ENCODE measurements at places on chromosomes 2 and 18.

DNA sequence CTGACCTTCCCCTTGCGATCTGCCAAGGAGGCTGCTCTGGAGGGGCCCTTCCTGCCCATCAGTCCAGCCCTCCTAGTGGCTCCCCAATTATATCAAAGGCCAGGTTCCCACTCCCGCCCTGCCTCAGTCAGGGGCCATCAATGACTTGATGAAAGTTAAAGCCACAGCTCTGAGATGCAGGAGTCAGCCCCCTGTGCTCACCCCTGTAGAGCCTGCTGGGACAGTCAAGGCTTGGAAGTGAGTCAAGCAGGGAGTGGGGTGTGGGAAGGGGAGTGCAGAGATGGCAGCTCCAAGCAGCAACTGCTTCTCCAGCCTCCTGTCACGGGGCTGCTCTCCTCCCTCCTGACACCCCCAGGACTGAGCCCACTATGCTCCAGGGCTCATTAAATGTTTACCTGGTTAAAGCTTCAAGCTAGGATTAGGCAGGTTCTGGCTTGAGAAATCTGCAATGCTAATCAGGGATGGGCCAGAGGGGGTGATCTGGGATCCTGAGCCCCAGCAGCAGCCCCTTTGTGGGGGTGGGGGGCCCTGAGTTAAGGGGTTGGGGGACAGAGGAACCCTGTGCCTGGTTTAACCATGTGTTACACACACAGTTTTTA is 42.7 kb upstream of the ALK start:
- DNase-seq, result no peak

DNA sequence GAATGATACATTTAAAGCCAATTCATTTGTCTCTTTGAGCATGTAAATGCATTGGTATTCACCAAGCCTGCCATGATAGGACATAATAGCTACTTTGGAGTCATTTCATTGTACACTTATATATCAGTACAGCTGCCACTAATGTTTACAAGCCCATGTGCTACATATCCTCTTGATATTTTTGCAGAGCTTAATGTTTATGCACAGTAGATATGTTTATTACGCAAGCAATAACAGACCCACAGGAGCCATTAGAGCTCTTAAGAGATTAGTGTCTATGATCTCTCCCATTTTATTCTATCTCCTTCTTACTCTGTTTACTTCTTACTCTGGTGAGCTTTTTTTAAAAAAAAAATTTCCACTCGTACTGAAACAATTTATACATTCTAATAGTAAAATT is 1132.1 kb upstream of the ZEB2 start:
- no peak for DNase-seq

DNA sequence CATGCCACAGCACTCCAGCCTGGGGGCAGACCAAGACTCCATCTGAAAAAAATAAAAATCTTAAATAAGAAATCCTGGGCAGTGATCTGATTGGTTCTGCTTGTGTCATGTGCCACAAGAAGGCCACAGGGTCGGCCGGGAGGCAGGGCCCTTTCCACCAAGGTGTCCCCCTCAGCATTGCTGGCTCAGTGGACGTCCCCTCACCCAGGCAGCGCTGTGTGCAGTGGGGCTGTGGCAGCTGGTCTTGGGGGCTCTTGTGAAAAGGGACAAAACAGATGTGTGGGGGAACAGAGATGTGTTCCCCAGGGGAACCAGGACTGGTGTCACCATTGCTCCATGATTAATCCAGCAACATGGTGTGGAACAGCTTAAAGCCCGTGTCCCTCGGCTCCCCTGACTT is 60.5 kb downstream of the HS6ST1 start:
- no peak for DNase-seq

DNA sequence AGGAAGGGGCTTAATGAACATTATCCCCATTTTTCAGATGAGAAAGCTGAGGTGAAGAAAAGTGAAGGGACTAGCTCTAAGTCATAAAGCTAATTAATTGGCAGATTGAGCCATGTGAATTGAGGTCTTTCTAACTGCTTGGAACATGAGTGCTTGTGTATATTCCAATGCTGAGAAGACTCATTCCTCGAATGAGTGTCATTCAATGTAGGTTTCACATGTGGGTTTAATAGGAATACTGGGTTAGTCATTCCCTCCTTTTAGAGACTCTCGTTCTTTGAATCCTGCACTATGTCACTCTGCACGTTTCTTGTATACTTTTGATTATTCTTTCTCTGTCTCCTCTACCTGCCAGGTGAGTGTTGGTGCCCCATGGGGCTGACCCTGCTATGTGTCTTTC is 218.2 kb downstream of the HRH4 start:
- DNase-seq, result no peak

GRCh38 chr18:76859474-76860339 is 37.4 kb downstream of the ZNF236 start:
- no peak for DNase-seq

DNA sequence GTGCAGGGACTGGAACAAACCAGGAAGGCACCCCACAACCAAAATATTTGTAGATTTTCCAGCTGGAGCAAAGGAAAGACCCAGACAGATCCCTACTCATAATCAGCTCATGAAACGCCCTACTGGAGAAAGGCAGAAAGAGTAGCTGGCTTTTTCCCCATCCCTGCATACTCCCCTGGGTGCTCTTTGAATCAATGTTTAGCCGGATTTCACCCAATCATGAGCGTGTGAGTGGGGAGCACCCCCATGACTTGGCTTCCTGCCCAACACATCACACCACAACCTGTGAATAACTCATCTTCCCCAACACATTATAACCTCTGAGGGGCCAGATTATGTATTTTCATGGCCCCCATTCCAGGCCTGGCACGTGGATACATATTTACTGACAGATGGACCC is 35.1 kb upstream of the SLC14A1 start:
- no peak for DNase-seq

GRCh38 chr2:18926631-18927524 is 337.5 kb upstream of the NT5C1B start:
- no peak for DNase-seq

DNA sequence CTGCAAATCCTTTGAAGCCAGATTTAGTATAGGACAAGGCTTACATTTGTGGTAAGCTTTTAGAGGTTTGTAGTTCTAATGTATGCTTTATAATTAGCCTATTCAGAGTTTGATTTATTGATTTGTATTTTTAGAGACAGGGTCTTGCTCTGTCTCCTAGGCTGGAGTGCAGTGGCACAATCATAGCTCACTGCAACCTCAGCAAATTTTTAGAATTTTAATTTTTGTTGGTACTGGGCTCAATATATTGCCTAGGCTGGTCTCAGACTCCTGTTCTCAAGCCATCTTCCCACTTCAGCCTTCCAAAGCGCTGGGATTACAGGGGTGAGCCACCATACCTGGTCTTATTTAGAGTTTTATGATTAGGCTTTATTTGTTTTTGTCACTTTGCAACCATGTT is 4.5 kb downstream of the KCNJ13 start:
- no peak for DNase-seq

DNA sequence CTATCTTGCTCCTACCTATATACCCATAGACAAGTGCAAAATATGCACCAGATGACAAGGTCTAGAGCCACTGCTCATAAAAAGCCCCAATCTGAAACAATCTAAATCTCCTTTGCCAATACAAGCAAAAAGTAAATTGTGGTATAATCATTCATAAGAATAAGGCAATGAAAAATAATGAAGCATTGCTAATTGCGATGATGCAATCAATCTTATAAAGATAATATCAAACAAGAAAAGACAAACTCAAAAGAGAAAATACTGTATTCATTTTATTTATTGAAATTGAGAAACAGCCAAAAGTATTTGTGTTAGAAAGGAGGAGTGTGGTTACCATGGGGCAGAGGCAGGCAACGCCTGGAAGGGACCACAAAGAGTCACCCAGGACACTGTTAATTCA is 175.9 kb upstream of the GYPC start:
- no peak for DNase-seq

- DNase-seq, result peak; percentile 80
Measured at GRCh38 chr2:219495531-219496122, 3.1 kb upstream of the GMPPA start.

DNA sequence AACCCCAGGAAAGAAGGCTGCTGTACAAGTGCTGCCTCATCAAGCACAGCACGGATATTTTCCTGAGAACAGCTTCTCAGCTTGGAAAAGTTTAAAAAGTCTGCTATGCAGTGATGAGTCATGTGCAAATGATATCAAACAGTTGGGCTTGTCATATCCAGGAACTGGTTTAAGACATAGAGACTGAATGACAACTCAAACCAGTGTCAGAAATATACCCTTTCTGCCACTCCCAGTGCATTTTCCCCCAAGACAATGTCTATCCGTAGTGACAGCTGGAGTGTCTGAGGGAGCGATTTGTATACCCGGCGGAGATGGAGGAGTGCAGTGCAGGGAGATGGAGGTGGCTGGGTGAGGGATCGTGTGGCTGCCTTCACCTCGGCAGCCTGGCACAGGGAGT is 28.2 kb downstream of the SOX11 start:
- DNase-seq, result no peak

DNA sequence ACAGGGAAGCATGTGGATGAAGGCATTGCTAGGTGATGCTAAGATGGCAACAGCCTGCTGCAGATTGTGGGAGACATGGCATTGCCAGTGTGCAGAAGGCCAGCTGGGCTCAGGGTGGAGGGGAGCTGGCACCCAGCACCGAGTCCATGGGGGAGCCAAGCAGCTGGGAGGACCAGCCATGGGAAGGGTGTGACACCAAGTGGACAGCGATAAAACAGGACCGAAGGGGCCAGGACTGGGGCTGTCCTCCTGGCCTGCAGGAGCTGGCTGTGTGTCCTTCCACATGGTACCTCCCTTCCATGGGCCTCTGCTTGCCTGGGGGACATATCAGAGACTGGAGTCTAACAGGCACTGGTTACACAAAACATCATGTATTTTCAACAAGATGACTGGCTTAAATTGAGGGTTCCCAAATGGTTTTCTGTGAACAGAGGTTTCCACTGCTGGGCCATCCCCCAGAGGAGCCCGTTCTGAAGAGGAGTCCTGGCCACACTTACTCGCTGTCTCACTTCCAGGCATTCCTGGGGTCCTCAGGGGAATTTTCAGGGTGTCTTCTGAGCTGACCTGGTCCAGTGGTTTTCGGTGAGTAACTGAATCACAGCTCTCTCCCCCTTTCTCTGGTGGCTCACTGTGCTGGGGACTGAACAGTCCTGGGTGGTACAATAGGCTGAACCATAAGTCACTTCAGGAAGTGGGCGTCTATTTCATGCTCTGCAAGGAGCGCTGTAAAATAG is 60.4 kb upstream of the TNP1 start:
- DNase-seq, result no peak

DNA sequence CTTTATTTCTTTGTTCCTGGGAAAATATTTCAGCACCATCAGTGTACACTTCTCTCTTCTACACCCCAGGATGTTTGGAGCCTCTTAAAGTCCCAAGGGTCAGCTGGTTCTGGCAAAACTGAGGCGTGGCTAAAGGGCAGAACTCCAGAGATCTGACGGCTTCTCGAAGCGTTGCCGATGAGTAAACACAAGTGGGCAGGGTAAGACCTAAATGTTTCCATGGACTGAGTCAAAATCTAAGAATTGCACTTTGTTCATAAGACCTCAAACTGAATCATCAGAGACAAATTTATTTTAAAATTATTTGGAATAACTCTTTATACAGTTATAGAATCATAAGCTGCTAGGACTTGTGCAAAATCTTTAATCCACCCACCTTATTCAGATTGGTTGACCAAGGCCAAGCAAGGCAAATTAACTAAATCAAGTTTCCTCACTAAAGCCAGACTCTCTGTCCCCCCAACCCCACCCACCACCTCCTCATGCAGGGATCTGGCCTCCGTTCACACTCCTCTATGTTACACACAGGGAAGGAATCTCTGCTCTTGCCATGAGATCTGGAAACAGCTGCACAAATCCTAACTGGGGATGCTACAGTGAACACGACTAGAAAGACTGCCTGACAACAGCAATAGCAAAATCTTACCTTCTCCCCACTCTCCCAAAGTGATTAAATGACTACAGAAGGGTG is 342.6 kb upstream of the KLHL29 start:
- DNase-seq, result no peak

GRCh38 chr2:134206031-134206430 is 47.8 kb upstream of the MGAT5 start:
- DNase-seq, result no peak

DNA sequence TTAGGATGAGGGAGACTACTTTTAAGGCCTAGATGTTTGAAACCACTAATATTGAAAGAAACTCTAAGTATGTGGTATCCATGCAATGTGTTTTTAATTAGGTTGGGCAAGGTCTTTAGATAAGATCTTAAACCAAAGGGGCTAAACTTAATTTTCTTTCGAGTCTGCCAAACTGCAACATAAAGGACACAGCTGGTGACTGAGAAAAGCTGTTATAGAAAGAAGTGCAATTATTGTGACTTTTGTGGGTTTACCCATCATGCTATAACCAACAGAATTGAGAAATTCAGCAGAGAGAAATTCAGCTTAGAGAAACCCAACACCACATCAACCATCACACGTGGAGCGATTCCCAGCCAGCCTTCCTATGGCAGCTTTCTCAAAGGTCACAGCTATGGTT is 119.5 kb upstream of the LMAN1 start:
- no peak for DNase-seq

DNA sequence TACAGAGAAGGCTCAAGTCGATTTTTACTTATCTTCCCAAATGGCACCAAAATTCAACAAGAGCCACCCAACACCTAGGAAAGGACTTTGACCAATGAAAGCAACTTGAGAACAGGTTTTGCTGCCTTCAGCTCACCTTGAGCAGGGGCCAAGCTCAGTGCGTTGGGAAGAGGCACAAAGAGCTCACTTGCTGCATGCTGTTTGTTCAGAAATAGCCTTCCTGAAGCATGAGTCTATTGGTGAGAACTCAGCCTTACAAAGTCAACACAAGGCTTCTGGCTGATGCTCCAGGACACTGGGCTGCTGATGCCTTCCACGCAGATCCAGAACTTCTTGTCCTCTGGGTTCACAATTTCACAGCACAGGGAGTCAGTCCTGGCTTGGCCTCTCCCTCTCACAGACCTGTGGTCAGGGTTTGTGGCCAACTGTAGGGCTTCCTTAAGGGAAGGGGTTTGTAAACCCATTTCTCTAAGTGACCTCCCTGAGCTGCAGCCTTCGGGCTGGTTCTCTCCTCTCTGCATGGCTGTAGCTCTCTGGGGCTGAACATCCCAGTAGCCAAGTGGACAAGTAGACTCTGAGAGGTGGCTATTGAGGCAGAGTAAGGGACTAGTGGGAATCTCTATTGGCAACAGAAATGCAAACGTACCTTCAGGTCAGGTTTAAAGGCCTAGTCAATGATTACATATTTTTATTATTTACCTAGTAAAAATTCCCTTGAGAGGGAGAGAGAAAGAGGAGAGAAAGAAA is 124.7 kb upstream of the GATA6 start:
- DNase-seq, result no peak

DNA sequence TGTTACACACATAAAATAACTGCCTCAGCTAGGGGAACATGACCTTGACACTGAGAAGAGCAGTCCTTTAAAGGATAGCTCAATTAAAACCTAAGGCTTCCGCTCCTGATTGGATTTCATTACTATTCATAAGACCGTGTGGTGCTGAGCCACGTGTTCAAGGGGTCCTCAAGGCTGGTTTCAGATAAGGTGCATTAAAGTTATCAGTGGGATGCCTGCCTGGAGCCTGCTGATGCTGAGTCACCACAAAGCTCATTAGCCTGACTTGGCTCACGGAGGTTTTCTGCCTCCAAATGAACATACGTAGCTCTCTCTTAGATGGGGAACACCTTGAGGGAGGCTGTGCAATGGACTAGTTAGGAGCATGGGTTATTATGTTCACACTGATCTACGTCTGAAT is 518.9 kb downstream of the TDRD15 start:
- DNase-seq, result no peak

- no peak for DNase-seq
Measured at GRCh38 chr2:197348721-197349360, 38.3 kb upstream of the ANKRD44 start.
